ENCODE measurements at places on chromosomes 5 and 9.

- no peak for DNase-seq
Observed at GRCh38 chr9:134408389-134408788, 82.1 kb downstream of the RXRA start.

DNA sequence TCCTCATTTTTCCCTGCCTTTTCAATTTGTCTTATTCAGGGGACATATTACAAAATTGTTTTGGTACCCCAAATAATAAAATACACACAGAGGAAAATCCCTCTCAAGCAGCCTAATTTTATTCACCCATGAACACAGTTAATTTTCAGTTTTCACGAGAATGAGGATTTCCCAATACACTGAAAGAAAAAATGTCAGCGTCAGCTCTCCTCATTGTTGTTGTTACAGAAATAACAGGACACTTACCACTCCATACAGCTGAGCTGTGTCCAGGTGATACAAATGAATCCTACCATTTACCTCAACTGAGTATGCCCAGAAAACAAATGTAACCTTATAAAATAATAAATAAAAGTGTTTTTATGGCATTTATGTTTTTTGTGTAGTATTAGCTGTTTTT is 144.6 kb upstream of the PCA3 start:
- DNase-seq: no peak

DNA sequence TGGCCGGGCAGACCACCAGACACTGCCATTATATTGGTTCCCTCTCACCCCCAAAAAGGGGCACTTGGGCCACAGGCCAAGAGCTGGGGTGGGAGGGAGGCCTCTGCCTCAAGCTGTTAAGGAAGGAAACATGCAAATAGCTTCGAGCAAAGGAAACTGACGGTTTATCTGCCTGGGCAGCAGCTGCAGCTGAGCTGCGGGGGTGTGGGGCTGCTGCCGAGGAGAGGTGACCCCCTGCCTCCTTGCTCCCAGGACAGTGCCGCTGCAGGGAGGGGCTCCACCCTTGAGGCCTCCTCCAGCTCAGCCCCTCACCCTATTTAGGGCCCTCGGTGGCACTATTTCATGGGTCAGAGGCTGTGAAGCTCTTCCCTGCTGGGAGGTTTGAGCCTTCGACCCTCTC is 789 bp downstream of the DOK3 start:
- DNase-seq: no peak

GRCh38 chr9:106039151-106039935 is 345.0 kb downstream of the TMEM38B start:
- DNase-seq: no peak

DNA sequence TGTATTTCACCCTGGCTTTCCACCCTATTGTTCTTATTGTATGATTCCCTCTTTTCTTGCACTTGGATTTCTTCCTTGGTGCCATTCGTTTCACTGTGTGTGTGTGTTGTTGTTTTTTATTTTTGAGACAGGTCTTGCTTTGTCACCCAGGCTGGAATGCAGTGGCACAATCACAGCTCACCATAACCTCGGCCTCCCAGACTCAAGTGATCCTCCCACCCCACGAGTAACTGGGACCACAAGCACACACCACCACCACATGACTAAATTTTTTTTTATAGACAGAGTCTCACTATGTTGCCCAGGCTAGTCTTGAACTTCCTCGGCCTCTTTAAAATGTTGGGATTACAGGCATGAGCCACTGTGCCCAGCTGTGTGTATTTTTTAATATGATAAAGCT is 72.0 kb downstream of the MLLT3 start:
- no peak for DNase-seq

- DNase-seq: no peak
Observed at GRCh38 chr9:110334183-110334582, 3.5 kb downstream of the TXNDC8 start.

DNA sequence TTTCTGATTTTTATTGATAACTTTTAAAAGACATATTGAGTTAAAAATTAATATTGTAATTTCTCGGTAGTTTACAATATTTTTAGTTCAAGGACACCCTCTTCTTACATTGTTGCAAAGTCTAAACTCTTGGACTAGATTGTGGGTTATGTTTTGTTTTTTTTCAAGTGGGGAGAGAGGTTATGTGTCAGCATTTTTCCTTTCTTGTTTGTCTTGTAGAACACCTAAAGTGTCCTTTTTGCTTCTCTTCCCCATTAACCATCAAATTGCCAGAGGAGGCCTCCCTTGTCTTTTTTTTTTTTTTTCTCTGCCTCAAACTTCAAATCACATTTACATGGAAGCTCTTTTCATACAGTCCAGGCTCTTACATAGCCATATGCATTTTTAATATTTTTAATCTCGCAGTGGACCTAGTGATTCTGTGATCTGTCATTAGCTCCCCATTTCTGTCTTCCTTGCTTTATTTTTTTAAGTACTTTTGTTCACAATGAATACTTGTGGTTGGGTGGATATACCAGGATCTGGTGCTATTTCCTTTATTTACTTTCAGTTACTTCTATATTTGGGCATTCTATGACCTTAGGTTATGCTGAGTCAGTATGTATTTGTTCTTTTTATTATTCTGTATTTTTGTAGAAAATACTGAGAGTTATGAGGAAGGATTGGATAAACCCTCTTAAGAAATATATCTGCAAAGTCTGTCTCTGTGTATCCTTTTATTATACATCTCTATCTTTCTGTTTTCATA is 2280.6 kb upstream of the ACO1 start:
- DNase-seq: no peak

DNA sequence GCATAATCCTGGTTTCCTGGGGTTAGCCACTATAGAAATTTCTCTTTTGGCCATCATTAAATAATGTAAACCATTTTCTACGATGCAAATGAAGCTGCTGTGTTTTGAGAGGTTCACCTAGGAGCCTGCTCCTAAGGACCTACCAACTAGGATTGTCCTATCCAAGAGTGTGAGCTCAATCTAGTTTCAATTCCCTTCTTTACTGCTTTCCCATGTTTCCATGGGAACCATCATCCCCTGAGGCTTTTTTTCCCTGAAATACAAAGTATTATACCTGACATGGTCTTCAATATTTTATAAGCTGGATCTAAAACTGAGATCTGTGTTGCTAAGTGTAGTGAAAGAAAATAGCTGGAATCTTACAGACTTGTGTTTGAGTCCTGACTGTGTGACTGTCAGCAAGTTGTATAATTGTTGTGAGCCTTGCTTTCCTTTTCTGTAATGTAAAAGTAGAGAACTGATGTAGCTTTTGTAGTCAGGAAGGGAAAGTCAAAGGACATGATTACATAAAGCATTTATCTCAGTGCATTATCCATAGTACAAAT is 453.2 kb downstream of the PRR16 start:
- no peak for DNase-seq

DNA sequence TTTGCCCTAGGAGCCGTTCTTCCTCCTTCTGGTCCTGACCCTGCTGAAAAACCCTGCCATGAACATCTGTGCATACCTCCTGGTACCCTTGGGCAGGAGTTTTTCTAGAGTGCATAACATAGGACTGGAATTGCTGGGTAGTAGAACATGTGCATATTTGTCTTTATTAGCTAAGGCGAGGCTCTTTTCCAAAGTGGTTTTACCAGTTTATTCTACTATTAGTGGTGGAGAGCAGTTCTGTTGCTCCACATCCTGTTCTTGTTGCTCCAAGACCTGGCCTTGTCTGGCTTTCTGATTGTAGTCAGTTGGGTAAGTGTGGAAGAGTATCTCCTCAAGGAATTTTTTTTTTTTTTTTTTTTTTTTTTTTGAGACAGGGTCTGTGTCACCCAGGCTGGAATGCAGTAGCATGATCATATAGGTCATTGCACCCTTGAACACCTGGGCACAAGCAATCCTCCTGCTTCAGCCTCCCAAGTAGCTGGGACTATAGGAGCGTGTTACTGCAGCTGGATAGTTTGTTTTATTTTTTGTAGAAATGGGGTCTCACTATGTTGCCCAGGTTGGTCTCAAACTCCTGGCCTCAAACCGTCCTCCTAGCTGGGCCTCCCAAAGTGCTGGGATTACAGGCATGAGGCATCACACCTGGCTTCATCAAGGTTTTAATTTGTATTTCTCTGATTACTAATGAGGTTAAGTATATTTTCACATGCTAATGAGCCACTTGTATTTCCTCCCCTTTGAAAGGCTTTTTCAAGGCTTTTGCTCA is 85.2 kb downstream of the SPRY4 start:
- no peak for DNase-seq

DNA sequence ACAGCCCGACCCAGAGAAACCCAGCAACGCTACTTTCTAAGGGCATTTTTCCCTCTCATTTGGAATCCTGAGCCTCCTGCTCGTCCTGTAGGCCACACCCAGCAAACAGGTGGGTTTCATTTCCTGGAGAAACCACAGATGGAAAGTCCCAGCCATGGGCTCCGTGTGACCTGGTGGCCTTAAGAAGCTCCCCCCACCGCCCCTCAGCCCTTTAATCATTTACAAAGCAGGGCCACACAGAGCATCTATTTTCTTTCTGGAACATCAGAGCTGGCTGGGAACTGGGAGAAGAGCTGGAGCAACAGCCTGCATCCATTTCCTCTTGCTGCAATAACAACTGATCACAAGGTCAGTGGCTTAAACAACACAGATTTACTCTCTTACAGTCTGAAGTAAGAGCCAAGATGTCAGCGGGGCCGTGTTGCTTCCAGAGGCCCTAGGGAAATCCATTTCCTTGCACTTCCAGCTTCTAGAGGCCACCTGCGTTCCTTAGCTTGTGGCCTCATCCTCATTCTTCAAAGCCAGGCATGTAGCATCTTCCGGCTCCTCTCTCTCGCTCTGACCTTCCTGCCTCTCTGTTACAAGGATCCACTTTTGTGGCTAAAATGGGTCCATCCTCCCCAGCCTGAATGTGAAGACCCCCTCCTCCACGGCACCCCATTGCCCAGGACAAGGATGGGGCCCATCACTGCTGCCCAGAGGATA is 40.5 kb downstream of the C9orf50 start:
- DNase-seq: no peak

GRCh38 chr5:52801329-52801728 is 13.6 kb downstream of the ITGA1 start:
- no peak for DNase-seq

GRCh38 chr9:65420771-65421170 is 135.8 kb upstream of the FOXD4L5 start:
- DNase-seq: no peak

DNA sequence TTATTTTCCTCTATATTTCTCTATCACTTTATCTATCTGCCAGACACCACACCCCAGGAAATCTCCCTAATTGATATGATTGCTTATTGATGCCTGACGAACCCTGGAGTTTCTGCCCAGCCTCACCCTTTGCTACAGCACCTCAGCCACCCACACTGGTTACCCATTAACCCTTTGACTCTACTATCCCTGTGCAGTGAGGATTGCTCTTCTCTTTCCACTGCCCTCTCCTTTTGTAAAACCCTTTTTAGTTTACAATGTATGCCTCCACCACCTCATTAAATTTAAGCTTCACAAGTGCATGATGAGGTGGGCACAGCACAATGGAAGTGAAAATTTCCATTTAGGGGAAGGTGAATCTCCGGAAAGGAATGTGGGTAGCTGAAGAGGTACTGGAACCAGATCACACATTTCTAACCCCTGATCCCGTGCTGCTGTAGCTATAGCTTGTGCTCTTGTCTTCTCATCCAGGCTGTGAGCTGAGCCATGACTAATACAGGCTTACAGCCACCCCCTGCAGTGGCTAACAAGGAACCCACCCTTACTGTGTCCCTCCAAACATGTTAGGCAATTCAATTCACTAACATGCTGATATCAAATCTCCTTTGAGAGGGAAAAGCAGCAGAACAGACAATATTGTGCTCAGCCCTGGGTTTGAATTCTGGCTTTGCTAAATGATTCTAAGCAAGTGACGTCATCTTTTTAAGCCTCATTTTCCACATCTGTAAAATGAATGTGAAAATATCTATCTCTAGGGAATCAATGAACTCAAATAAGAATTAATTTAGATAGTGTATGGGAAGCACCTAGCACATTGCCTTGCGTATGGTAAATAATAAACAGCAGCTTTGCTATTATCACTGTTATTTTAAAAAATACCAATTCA is 186.9 kb upstream of the TRIM32 start:
- no peak for DNase-seq

- DNase-seq: no peak
Observed at GRCh38 chr5:103010168-103010567, 109.8 kb downstream of the GIN1 start.

- DNase-seq: no peak
Observed at GRCh38 chr5:128464596-128464995, 73.4 kb downstream of the FBN2 start.

DNA sequence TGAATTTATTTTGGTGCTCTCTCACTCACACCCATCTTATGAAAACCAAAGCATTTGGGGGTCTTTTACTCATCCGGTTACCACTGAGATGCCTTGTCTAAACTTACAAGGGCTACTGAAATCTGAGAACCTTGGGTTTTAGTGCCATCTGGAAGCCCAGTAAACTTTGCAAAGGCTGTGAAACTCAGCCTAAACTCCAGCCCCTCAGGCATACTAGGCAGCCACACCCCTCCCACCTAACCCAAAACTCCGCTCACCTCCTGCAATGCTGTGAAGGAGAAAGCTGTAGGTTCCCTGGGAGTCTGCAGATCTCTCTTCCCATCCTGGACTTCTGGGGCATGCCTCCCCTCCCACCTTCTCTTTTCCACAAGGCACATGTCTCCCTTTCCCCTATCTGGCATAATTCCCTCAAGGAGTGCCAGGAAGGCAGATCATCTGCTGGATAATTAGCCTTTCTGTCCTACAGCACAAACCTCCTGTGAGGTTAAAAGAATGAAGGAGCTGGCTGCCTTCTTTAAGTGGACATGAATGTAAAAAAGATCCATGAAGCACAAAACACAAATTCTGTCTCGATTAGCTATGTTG is 71.5 kb upstream of the ANXA1 start:
- DNase-seq: no peak

DNA sequence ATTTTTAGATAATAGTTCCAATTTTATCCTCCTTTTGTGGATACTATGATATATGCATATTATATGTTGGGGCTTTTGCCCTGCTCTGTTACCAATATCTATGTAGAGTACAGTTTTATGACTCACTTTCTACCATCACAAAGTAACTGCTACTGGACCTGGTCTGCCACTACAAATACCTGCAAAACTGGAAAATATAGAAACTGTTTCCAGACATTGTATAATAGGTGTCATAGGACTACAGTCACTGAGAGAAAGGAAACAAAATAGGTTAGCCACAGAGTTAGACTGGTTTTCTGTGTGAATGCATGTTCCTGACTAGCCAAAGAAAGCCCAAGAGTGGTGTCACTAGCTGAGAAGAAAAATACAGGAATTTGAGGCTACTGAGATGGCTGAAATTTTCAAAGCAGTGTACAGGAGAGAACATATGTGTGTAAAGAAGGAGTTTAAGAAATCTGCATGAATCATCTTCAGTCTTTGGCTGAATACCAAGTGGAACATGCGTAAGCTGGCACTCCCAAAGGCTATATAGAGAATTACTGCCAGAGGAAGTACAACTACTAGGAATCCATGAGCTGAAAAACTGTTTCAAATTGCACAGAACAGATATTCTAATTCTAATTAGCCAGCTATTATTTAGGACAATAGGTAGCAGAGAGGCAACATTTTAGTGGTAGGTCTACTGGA is 29.0 kb upstream of the FAM174A start:
- DNase-seq: no peak

GRCh38 chr5:61366497-61367240 is 34.6 kb downstream of the ZSWIM6 start:
- no peak for DNase-seq

Measured in T-cell (primary cell).